ENCODE measurements at places on chromosomes 1 and 21.

GRCh38 chr1:153401461-153401860 lies 10.6 kb upstream of the S100A8 start:
- no peak overlapping the region for H3K27ac ChIP-seq
- no peaks in the 10 kb centered on the region for H3K36me3 ChIP-seq
- H3K27me3 ChIP-seq = peaks cover 62% of the 10 kb centered on the region
- H3K4me1 ChIP-seq = no peaks in the 10 kb centered on the region

DNA sequence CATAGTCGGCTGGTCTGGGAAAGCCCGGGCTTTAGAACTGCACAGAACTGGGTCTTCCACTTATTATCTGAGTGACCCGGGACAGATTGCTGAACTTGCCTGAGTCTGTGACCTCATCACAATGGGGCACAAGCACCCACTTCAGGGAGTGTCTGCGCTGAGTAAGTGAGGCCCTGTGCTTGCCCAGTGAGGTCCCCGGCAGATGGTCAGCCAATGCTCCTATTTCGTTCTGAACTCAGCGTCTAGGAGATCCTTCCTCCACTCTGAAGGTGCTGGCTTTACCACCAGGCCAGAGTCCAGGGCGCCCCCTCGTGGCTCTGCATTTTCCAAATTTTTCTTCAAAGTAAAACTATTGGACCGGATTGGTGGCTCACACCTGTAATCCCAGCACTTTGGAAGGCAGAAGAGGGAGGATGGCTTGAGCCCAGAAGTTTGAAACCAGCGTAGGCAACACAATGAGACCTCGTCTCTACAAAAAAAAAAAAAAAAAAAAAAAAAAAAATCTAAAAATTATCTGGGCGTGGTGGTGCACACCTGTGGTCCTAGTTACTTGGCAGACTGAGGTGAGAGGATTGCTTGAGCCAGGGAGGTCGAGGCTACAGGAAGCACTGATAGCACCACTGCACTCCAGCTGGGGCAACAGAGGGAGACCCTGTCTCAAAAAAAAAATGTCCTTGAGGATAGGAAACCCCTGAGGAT lies 61.7 kb downstream of the FCRL5 start:
- peak; percentile 63 for DNase-seq
- peaks cover 1% of the 10 kb centered on the region for H3K4me1 ChIP-seq
- no peaks in the 10 kb centered on the region for H3K36me3 ChIP-seq

DNA sequence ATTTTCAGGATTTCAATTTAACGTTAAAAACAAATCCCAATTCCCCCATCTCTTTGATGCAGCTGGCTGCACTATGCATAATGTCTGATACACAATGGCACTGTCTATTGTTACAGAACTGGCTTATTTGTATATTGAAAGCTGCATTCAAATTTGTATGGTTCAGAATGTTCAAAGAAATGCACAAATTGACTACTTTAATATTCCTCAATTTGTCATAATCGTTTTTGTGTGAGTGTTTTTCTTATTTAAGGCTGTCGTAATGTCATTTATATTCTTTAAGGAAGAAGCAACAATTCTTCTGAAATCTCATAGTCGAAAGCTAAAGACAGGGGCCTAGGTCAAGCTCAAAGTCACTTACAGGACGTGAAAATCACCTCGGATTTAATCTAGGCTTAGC lies 341.4 kb upstream of the ZRANB2 start:
- no peaks in the 10 kb centered on the region for H3K27me3 ChIP-seq
- no peak overlapping the region for H3K4me3 ChIP-seq
- H3K36me3 ChIP-seq = no peaks in the 10 kb centered on the region
- H3K27ac ChIP-seq = no peak overlapping the region

DNA sequence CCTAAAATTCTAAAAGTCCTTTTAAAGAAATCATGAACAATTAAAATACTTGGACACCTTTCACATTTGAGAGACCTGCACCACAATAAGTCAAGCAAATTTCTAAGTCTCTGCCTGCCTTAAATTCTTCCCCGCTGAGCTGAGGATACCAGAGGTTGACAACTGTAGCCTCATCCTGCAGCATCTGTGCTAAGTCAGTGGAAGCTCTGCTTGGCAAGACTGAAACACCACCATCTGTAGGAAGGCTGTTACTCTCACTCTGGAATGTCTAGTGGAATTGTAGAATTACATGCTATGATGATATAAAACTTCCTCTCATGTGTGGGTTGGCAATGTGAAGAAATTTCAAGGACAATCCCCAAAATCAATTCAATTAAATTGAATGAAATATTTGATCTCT lies 1756.5 kb downstream of the NCAM2 start:
- no peak overlapping the region for H3K27ac ChIP-seq
- H3K4me3 ChIP-seq = no peak overlapping the region
- H3K36me3 ChIP-seq = no peaks in the 10 kb centered on the region
- no peaks in the 10 kb centered on the region for H3K4me1 ChIP-seq

- no peaks in the 10 kb centered on the region for H3K27me3 ChIP-seq
- peaks cover 63% of the 10 kb centered on the region for H3K36me3 ChIP-seq
- no peak overlapping the region for H3K4me3 ChIP-seq
- DNase-seq = no peak
Observed at GRCh38 chr1:1761504-1762376, 16.5 kb downstream of the NADK start.

- DNase-seq = no peak
- no peaks in the 10 kb centered on the region for H3K4me1 ChIP-seq
- H3K4me3 ChIP-seq = no peak overlapping the region
Observed at GRCh38 chr1:167582722-167583121, 29.2 kb upstream of the CREG1 start.

- H3K4me3 ChIP-seq = no peak overlapping the region
- H3K4me1 ChIP-seq = no peaks in the 10 kb centered on the region
- H3K27ac ChIP-seq = no peak overlapping the region
- no peak for DNase-seq
- H3K36me3 ChIP-seq = no peaks in the 10 kb centered on the region
Observed at GRCh38 chr1:29991025-29991424, 732.4 kb downstream of the MATN1 start.

DNA sequence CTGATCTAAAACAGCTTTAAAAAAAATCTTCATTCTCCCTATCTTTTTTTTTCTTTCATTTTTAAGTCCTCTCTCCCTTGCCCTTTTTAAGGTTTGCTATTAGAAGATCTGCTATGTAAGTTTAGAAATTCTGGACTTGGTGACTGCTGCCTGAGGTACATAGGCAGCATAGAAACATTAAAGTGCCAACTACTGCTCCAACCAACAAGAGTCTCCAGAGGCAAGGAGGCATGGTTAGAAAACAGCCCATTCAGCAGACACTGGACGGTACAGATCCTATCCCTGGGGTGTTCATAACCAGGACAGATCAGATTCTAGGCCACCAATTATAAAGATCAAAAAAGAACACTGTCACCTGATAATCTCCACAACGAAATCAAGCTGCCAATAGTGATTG lies 36.6 kb downstream of the GPR3 start:
- H3K4me3 ChIP-seq = no peak overlapping the region
- H3K27me3 ChIP-seq = no peaks in the 10 kb centered on the region
- peak; percentile 8 for DNase-seq
- peaks cover 11% of the 10 kb centered on the region for H3K4me1 ChIP-seq

DNA sequence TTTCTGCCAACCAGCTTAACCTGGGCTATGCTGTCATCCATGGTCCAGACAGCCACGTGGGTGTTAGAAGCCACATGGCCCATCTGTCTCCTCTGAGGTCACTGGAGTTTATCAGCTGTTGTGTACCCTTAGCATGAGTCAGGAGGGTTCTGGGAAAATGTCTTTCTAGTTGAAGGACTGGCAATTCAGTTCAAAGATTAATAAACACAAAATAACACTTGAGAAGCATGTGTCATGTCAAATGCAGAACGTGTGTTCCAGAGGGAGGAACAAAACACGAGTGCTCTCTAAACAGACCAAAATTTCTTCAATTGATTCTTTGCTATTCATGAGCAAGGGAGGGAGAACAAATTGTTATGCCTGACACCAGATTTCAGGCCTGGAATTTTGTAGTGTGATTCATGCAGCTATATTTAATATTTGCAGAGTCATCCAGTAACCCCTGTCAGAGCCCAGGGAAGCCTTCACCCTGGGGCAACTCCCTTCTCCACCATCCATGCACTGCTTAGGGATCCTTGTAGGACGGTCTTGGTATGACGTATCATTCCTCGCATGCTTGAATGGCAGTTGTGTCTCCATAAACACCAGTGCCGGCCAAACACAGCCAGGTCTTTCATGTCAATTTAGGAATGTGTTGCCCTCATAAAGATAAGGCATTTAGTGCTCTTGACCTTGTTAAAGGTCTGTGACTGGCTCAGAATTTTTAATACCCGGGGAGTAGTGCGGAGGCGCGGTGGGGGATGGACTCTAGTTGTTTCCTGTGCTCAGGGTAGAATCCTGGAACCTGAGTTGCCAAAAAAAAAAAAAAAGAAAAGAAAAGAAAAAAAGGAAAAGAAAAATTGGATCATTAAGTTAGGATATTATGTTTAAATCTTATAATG lies 27.7 kb upstream of the DYRK1A start:
- peak overlapping the region; percentile 46 for H3K4me3 ChIP-seq
- peak; percentile 92 for DNase-seq
- peaks cover 5% of the 10 kb centered on the region for H3K4me1 ChIP-seq
- no peaks in the 10 kb centered on the region for H3K27me3 ChIP-seq
- H3K27ac ChIP-seq = peak overlapping the region; percentile 55

GRCh38 chr1:201739492-201740085 lies 89.4 kb upstream of the IPO9 start:
- peak overlapping the region; percentile 81 for H3K4me3 ChIP-seq
- H3K36me3 ChIP-seq = no peaks in the 10 kb centered on the region
- H3K27me3 ChIP-seq = no peaks in the 10 kb centered on the region
- peaks cover 40% of the 10 kb centered on the region for H3K4me1 ChIP-seq
- peak; percentile 61 for DNase-seq

GRCh38 chr1:179872558-179872957 lies 5.0 kb downstream of the TOR1AIP2 start:
- DNase-seq = no peak
- H3K4me3 ChIP-seq = no peak overlapping the region
- peaks cover 3% of the 10 kb centered on the region for H3K4me1 ChIP-seq
- no peaks in the 10 kb centered on the region for H3K27me3 ChIP-seq
- H3K27ac ChIP-seq = no peak overlapping the region
- peaks cover 10% of the 10 kb centered on the region for H3K36me3 ChIP-seq

- H3K4me1 ChIP-seq = no peaks in the 10 kb centered on the region
- DNase-seq = no peak
- no peaks in the 10 kb centered on the region for H3K36me3 ChIP-seq
- no peak overlapping the region for H3K27ac ChIP-seq
- peaks cover 55% of the 10 kb centered on the region for H3K27me3 ChIP-seq
- H3K4me3 ChIP-seq = no peak overlapping the region
Observed at GRCh38 chr1:203091199-203091477, 5.3 kb upstream of the MYOG start.

GRCh38 chr21:16651956-16652355 lies 860.9 kb upstream of the CXADR start:
- DNase-seq = no peak
- H3K36me3 ChIP-seq = no peaks in the 10 kb centered on the region
- H3K27me3 ChIP-seq = no peaks in the 10 kb centered on the region
- H3K4me1 ChIP-seq = no peaks in the 10 kb centered on the region
- no peak overlapping the region for H3K4me3 ChIP-seq

DNA sequence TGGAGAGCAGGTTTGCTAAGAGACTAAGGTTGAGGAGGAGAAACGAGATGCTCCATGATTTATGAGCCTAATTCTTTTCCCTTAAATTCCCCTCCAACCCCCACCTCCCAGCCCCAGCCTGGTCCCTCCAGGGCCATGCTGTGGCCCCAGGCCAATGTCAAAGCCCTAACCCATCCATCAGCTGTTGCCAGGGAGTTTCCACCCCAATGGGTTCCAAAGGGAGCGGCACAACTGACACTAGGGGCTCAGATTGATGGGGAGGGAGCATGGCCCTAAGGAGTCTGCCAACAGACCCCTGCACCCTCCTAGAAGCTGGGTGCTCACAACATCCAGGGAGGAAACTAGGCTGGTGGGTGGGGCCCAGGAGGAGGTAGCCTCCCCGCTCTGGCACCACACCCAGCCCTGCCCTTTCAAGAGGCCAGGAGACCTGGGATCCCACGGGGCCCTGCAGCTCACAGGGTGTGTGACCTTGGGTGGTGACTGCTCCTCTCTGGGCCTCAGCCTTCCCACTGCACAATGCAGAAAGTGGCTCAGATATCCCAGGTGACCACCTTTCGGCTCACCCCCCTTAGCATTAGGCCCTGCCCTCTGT lies 12.9 kb downstream of the AHDC1 start:
- no peak overlapping the region for H3K27ac ChIP-seq
- peaks cover 49% of the 10 kb centered on the region for H3K36me3 ChIP-seq
- H3K4me1 ChIP-seq = peaks cover 87% of the 10 kb centered on the region
- H3K27me3 ChIP-seq = no peaks in the 10 kb centered on the region
- no peak overlapping the region for H3K4me3 ChIP-seq

- peaks cover 18% of the 10 kb centered on the region for H3K4me1 ChIP-seq
- no peak overlapping the region for H3K27ac ChIP-seq
- H3K36me3 ChIP-seq = no peaks in the 10 kb centered on the region
- no peak for DNase-seq
- no peak overlapping the region for H3K4me3 ChIP-seq
Observed at GRCh38 chr1:17183388-17184160, 21.4 kb upstream of the PADI1 start.

DNA sequence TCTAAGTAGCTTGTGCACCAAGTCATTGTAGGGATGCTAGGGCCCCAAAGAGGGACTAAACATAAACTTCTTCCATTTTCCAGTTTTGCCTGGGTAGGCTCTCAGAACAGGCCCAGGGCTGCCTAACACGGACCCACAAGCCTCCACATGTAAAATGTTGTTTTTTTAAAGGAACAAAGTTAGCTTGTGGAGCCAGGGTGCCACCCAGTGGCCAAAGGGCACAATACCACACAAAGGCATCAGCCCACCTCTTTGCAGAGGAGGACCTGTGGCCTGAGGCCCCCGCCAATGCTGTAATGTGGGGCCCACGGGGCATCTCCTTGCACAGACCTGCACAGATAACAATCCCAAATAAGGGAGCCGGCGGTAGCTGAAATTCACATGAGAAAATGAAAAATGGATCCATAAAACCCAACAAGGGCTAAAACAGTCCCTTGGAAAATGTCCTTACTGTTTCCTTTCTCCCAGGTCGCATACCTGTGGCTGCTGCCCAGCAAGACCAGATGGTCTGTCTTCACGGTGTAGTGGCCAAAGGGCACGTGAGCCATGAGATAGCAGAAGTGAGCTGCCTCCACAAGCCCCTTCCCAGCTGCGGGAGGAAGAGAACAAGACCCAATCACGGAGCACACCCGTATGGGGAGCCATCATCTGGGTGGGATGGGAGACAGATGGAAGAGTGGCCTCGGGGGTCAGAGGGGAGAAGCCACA lies 23.8 kb downstream of the SEC16B start:
- no peak overlapping the region for H3K27ac ChIP-seq
- H3K27me3 ChIP-seq = no peaks in the 10 kb centered on the region
- peaks cover 9% of the 10 kb centered on the region for H3K4me1 ChIP-seq
- H3K36me3 ChIP-seq = peaks cover 29% of the 10 kb centered on the region
- peak; percentile 65 for DNase-seq

DNA sequence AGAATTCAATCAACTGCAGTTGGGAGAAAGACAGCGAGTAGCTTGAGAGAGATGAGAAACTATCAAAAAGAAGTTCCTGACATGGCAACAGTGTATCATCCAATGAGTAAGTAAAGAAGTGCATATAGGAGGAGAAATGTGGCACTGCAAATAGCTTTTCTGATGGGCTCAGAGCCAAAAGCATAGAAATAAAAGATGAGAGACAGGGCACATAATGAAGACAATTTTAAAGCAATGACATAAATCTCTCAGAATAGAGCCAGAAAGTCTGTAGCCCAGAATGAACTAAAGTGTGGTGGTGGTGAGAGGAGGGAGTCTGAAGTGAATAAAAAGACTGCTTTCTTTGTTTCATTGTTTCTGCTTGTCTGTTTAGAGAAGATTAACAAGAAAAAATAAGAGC lies 34.3 kb downstream of the TNFSF18 start:
- no peaks in the 10 kb centered on the region for H3K36me3 ChIP-seq
- no peak for DNase-seq
- no peak overlapping the region for H3K4me3 ChIP-seq
- no peaks in the 10 kb centered on the region for H3K27me3 ChIP-seq
- H3K27ac ChIP-seq = no peak overlapping the region
- no peaks in the 10 kb centered on the region for H3K4me1 ChIP-seq
